T follicular helper cell (primary cell): ENCODE measurements at places on chromosomes 1 and 21.

GRCh38 chr1:152185544-152186391, 26.7 kb upstream of the RPTN start:
- DNase-seq: no peak

DNA sequence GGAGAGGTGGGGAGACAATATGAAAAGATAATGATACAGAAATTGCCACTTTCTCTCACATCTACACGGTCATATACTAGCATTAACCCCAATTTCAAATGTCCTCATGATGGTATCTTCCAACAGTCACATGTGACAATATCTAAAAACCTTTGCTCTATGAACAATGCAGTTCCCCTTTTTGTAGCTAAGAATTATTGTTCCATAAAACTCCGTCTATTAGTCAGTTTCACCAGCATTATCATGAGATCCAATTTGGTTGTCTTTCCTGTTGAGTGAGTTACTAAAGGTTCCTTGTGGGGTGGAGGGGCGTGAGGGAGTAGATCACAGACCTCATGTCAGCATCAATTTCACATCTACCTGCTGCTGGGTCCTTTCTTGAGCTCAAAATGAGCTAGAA, 1.7 kb downstream of the TIAM1 start:
- DNase-seq: no peak

DNA sequence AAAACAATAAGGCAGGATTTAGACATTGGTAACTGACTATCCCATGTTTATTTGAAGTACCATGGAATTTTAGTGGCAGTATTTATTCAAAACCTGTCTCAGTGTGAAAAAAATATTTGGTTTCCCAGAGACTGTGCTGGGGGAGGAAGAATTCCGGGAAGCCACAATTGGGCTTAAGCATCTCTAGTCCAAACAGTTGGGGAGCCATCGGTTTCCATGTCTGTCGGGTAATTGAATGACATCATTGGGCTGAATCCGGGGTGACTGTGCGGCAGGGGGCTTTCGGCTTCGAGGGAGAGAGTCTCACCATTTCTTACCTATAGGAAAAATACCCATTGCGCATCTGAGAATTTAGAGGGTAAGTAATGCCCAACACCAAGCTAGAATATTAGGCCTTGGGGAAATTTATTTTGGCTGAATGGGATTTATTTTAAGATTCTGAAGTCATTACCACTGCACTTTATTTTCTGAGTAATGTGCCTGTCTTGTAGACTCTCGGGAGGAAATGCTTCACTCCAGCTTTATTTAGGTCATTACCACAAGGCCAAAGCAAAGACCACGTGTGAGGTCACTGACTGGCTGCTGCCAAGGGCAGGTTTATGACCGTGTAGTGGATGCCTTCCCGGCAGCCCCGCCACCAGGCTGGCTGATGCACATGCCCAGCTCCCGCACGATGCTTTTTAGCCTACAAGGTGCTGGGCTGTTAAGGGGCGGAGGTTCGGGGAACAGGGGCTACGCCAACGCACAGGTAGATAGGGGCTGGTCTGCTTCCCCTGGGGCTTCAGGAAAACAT, 23.1 kb upstream of the UMODL1 start:
- DNase-seq: no peak

DNA sequence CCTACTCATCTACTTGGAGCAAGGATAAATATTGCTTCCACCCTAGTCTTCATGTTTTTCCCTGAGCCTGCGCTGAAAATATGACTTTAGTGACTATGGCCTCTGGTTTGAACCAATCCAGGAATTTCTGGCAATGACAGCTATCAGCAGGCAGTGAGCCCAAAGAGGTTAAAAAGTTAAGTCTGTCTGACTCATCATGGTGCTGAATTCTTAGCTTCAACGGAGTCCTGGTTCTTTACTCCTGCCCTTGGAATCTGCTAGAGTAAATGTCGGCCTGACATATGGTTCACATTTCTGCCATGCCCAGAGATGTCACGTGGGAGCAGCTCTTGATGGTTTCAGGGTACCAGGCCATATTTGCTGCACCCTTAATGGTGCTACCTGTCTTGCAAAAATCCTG, 351.6 kb upstream of the PLXNA2 start:
- DNase-seq: no peak

- DNase-seq: peak; percentile 51
Measured at GRCh38 chr1:116987256-116987555, 14.4 kb upstream of the CD101 start.

GRCh38 chr1:226417350-226417749, 9.5 kb upstream of the PARP1 start:
- no peak for DNase-seq

DNA sequence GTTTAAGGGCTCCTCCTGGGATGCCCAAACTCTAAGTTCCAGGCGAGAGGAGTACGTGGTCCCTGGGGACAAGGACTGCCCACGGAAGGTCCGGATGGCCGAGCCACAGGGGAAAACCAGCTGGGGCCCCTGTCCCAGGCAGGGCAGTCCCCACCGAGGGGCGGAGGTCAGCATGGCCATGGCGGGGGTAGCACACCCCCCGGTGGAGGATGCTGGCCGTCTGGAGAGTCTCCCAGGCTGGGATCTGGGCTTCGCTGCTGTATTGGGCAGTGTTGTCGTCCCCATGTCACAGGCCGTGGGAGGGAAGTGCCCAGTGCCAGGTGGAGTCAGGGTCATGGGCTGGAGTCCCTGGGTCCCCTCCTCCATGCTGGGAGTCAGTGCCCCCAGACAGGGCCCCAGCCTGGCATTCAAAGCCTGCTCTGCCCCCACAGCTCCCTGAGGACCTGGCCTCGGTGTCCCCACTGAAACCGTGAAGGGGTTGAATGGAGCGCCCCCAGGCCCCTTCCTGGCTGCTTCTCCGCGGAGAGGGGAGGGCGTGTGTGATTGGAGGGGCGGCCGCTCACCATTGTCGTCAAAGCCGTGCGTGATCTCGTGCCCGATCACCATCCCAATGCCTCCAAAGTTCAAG, 6.8 kb downstream of the PRXL2B start:
- DNase-seq: no peak

DNA sequence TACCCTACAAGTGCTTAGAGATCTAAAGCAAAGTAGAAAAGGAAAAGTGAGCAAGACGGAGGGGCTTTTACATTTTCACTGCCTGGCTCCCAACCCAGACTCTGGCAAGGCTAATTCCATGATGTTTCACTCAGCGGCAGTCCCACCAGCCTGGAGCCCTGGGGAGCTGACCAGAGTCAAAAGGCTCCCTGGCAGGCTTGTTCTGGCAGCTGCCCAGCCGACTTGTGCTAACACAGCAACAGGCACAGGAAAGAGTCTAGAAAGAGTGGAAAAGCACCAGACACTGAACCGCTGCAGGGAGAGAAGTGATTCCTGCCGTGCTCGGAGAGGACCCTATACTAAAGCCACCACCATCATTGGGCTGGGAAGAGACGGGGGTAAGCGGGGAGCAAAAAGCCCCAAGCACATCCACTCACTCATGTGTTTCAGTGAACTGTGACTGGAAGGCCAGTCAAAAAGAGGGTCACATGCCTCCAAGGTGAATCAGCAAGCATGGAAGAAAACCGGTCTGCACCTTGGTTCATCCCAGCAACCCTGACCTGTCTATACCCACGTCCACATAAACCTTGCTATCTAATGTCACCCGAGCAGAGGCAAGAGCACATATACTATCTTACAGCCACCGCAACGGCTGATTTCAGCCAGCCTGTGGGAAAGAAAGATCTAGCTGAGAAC, 8.0 kb downstream of the SMIM12 start:
- no peak for DNase-seq

DNA sequence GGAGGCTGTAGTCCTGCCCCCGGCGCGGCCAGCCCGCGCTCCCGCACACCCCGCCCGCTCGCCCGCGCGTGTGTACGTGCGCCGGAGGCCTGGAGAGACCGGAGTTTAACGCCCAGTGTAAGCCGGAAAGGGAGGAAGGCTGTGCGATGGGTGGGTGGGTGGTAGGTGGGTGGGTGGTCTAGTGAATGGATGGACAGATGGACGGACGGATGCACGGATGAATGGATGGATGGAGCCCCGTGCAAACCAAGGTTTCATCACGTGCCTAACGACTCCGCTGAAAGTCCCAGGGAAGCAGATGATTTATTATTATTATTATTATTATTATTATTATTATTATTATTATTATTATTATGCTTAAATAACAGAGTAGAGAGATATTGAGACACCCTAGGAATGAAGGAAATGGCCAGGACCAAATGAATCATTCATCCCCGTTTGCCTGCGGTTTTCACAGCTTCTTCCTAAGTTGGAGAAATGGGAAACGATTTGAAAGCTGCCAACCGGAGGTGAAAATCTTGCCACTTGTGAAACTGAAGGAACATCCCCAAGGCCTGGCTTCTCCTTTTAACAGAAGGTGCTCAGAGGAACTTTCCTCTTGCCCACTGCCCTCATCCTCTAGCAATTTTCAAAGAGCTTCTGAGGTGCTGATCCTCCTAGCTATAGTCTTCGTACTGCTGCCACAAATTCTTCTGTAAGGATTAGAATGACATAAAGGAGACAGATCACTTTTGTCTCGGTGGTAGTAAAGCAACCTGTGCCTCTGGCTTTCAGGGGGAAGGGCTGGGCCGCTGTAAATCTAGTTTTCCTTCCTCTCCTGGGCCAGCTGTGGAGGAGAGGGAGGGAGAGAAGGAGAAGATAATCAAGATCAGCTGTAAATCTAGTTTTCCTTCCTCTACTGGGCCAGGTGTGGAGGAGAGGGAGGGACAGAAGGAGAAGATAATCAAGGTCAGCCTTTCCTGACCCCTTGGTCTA, 648 bp upstream of the RGS7 start:
- no peak for DNase-seq

DNA sequence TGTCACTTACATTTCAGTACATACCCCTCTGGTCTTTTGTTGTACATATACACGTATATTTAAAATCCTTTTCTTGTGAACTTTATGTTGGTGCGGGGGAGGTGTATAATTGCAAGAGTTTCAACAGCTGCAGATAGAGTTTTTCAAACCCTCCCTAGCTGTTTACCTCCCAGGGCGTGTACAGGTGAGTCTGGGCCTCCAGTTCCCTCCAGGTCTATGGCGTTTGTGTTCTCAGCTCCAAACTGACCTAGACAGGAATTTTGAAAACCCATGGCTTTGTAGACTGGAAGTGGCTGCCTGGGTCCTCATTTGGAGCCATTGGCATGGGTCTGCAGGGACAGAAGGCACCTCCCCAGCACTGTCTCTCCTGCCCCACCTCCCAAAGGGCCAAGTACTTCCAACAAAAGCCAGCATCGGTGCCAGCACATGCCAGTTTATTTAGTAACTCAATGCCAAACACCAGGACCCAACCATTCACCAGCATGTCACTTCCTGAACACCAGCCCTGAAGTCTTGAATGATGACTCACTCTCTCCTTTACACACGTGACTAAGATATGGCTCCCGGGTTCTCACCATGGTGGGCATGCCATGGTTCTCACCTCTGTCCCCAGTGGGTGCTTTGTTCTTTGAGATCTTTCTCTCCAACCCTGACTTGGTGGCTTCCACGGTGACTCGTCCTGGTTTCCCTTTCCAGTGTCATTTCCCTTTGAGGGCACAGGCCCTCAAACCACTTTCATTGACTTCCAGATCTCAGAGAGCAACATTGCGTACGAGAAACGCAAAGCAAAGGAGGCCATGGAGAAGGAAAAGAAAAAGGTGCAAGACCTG, 57.3 kb upstream of the EFHD2 start:
- DNase-seq: no peak

DNA sequence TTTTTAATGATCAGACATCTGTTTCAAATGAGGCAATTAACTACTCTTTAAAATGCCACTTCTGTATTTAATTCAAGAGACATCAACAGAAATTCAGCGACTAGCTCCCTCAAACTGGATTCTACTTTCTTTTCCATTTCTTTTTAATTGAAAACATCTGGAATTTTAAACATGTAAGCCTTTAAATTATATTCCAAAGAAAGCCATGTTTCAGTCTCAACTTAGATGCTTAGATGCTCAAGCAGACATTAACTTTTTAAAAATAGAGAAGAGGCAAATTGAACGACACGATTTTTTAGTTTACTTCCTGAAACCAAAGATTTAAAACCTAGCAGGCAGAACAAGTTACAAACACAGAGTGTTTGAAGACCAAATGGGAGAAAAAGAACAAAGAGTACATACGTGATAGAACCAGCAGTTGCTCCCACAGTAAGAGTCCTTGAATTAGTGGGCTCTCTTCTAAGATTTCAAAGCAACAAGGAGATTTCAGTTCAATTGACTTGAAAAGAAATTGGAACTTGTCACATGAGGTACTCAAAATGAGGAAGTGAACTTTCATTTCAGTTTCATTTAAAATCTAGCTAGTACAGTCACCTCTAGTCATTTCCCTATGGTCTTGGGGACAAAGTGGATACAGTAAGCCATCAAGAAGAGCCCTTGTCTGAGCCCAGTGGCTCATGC, at the start of gene CTSS:
Gene CTSS (minus strand): TSS at position 483 of the 681 bp plus-strand sequence. CDS start 1,015 bp downstream, outside the sequence.
- DNase-seq: no peak

GRCh38 chr1:18149027-18149641, 41.5 kb downstream of the IGSF21 start:
- DNase-seq: no peak

- DNase-seq: no peak
Measured at GRCh38 chr1:156376146-156376545, 7.1 kb downstream of the RHBG start.

GRCh38 chr1:84742653-84743052, 52.4 kb upstream of the SSX2IP start:
- no peak for DNase-seq

- no peak for DNase-seq
Measured at GRCh38 chr1:21939650-21940374, 2.7 kb upstream of the HSPG2 start.

GRCh38 chr1:90720145-90720636, 3.1 kb upstream of the BARHL2 start:
- DNase-seq: no peak

DNA sequence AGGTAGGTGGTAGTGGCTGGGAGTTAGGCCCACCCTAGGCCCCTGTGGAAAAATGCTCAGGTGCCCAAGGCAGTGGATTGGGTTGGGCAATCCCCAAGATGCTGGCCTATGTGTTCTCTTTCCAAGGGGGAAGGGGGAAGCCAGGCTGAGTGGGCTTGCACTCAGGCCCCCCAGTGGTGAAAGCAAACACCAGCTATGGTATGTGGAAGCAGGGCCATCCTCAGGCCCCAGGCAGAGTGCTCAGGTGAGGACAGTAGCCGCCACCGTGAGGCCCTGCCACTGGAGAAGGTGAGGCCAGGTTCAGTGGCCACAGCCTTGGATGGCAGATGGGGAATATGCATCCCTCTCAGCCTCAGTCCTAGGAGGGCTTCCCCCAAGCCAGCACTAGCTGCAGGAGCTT, 11.8 kb downstream of the LY9 start:
- DNase-seq: no peak

DNA sequence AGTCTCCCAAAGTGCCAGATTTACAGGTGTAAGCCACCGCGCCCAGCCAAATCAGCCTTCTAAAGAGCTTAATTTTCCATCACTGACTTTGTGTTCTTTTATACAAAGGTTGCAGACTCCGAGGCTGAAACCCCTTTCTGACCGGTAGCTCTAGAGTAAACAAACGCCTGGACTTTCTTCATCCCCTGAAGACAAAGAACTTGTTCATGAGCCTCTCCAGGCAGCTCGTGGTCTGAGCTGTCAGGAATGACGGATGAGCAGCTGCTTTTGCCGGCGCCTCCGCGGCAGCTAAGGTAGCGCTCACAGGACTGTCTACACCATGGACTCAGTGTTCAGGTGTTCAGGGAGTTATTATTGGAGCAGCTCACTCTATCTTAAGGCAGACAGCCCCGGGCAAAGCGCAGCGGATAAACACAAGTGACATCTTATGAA, 128.5 kb upstream of the ERRFI1 start:
- DNase-seq: no peak

- no peak for DNase-seq
Measured at GRCh38 chr1:86965012-86965826, 50.8 kb downstream of the HS2ST1 start.
